Mesenteric fat pad (tissue), 1 donor: ENCODE measurements at places on chromosomes 3 and 15. TPM values are rescaled to one million over a fixed set of nuclear protein-coding genes. Genes with fewer than 3 reads are reported as not detected.

DNA sequence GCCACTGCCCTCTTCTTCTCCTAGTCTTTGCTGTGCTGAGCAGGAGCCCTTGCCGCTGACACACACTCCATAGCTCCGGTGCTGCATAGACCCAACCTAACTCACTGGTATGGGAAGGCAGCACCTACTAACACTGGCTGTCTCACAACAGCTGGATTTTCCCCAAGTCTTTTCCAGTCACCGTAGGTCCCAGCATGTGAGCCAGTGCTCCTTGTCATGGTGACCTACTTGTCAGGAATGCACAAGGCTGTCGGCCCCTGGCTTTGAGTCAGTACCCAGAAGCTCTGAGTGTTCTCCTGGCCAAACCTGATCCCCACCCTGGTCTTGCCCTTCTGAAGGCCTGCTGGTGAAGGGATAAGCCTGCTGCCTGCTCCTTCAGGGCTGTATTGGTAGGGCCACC, 25.7 kb downstream of the AMOTL2 start:
- no peak for DNase-seq

GRCh38 chr3:11282250-11283138, 10.3 kb downstream of the ATG7 start:
- no peak for DNase-seq

- DNase-seq = no peak
Measured at GRCh38 chr3:184259396-184259877, 1.9 kb downstream of the CAMK2N2 start.

- no peak for DNase-seq
Measured at GRCh38 chr15:67093504-67093862, 28.1 kb downstream of the SMAD3 start.

ARL6IP5 gene
- 200 TPM for total RNA-seq

DNA sequence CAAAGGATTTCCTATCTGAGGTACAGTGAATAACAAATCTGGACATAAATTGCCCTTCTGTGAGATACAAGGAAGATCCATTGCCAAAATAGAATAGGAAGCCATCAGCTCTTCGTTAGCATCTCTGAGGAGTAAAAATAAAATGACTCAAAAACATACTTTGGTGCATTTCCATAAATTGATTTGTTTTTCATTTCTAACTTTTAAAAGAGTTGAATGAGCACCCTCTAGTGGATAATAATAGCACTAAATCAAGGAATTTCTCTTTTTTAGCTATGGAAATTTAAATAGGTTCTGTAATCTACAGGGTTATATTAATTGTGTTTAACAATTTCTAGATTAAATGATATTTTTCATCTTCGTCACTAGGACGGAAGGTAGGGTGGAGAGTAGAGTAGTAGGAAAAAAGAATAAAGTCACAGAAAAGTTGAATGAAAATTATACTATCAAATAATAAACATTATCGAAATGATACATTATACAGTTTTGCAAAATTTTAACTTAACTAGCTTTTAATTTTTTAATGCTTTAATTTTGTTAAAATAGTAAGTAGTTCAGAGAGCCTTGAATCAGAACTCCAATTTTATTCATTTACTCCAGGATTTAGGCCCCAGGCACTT, 6.4 kb downstream of the NSUN3 start:
- DNase-seq = no peak

ZPLD1 gene
- not detected for total RNA-seq

GRCh38 chr3:30203301-30203700, 403.1 kb upstream of the TGFBR2 start:
- DNase-seq = no peak

DNA sequence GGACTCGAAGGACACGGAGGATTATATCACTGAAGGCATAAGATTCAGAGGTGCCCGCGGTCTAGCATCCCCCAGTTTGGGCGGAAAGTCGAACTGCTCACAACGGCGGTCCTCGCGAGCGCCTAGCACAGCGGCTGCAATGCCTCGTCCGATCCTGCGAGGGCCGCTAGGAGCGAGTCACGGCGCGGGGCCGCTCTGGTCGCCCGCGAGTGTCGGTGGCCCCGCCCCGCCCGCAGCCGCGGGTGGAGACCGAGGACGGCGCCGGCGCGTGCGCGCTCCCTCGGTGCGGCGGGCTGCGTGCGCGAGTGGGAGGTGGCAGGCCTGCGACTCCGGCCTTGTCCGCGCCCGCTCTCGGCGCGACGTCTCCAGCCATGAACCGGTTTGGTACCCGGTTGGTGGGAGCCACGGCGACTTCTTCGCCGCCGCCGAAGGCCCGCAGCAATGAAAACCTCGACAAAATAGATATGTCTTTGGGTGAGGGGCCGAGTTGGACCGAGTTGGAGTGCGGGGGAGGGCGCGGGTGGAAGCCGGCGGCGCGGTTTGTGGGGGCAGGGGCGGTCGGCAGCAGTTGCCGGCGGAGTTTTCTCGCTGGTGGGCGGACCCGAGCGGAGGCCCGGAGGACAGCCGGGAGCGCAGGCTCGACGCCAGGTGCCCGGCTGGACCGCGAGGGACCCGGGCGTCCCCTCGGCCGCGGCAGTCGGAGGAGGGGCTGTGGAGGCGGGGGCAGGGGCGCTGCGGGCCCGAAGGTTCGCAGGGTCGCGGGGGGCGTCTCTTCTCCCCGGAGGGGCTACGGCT, at the start of gene FYTTD1:
FYTTD1 (plus strand) TSS at position 283 of the 795 bp plus-strand sequence; CDS start at position 372, 89 bp downstream.
- peak; percentile 97 for DNase-seq

GRK7 gene
- not detected for total RNA-seq

AADACL2 gene
- 0.22 TPM for total RNA-seq

GRCh38 chr3:149813367-149814281, 609 bp downstream of the RNF13 start:
- no peak for DNase-seq

DNA sequence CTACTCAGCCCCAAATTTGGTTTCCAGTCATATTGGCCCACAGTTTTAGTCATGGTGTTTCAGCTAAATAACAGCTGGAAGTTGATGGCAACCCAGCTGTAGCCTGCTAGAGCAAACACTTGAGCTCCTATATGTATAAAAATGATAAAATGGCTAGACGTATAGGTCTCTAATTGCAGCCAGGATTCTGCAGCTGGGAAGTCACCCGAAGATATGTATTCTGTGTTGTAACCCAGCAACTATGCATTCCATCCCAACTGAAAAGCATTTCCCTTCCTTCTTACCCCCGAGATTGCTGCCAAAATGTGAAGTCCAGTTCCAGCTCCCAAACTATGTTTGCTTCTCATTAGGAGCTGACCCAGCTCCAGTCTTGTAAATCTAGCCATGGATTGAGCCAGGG, 408.4 kb downstream of the AGBL1 start:
- no peak for DNase-seq

BBX gene
- 43.4 TPM for total RNA-seq
